ENCODE measurements at places on chromosomes 1 and 21.
A peak's percentile ranks its signal among the peaks of the same experiment; 100 is the strongest.

DNA sequence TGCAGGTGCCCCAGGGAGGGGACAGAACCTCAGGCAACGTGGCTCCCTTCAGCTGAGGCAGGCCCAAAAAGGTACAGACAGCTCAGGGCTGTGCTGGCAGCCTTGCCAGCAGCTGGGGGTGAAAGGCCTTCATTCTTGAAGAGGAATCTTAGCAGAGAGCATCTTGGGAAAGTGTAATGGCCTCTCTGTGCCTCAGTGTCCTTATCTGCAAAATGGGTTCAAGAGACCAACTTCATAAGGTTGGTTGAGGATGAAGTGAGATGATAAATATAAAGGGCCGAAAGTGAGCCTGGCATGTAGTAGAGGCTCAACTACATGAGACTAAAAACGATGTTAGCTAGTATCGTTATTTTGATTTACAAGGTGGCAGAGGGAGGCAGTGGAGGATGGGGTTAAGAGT is 26.2 kb downstream of the TMCO4 start:
- peaks cover 13% of the 10 kb centered on the region for H3K36me3 ChIP-seq
- no peaks in the 10 kb centered on the region for H3K27me3 ChIP-seq
- H3K4me1 ChIP-seq, result no peaks in the 10 kb centered on the region
- no peak overlapping the region for H3K27ac ChIP-seq
- H3K4me3 ChIP-seq, result no peak overlapping the region
- no peak for DNase-seq

DNA sequence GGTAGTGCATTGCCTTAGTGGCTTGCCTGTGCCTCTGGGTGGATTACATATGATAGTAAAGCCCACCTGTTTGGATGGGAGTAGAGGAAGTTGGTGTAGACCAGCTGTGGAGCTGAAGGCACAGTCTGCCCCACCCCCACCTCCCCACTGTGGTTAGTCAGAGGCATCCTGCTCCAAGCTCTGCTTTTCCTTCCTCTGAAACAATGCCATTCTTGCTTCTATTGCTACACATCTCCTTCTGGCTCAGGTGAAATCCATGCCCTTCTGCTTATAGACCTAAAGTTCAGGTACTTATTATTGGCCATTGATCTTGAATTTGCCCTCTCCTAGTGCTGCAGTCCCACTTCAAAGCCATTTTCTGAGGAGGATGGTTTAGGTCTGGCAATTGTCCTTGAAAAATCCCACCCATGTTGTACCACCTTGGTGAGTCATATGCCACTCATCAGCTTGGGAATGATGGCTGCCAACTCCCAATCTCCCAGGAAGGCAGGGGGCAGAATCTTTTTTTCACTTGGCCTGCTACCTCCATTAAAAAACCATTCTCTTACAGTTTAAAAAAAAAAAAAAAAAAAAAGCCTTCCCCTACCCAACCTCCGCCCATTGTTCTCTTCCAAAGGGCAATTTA is 6.7 kb upstream of the TXLNA start:
- peaks cover 9% of the 10 kb centered on the region for H3K4me1 ChIP-seq
- H3K27ac ChIP-seq, result no peak overlapping the region
- no peaks in the 10 kb centered on the region for H3K27me3 ChIP-seq
- no peak overlapping the region for H3K4me3 ChIP-seq
- peaks cover 33% of the 10 kb centered on the region for H3K36me3 ChIP-seq

- H3K27me3 ChIP-seq, result no peaks in the 10 kb centered on the region
- no peak for DNase-seq
These were observed 113.8 kb upstream of the ZC3H11B start for GRCh38 chr1:219726480-219727272.

- H3K27me3 ChIP-seq, result peaks cover 5% of the 10 kb centered on the region
- no peaks in the 10 kb centered on the region for H3K36me3 ChIP-seq
- peak; percentile 82 for DNase-seq
- no peak overlapping the region for H3K27ac ChIP-seq
These were observed 53.5 kb upstream of the CNTN2 start for GRCh38 chr1:204989266-204990058.

- no peaks in the 10 kb centered on the region for H3K4me1 ChIP-seq
- H3K36me3 ChIP-seq, result no peaks in the 10 kb centered on the region
- peaks cover 9% of the 10 kb centered on the region for H3K27me3 ChIP-seq
- no peak overlapping the region for H3K4me3 ChIP-seq
- H3K27ac ChIP-seq, result no peak overlapping the region
These were observed 508.6 kb downstream of the PTPRU start for GRCh38 chr1:29744684-29745490.

DNA sequence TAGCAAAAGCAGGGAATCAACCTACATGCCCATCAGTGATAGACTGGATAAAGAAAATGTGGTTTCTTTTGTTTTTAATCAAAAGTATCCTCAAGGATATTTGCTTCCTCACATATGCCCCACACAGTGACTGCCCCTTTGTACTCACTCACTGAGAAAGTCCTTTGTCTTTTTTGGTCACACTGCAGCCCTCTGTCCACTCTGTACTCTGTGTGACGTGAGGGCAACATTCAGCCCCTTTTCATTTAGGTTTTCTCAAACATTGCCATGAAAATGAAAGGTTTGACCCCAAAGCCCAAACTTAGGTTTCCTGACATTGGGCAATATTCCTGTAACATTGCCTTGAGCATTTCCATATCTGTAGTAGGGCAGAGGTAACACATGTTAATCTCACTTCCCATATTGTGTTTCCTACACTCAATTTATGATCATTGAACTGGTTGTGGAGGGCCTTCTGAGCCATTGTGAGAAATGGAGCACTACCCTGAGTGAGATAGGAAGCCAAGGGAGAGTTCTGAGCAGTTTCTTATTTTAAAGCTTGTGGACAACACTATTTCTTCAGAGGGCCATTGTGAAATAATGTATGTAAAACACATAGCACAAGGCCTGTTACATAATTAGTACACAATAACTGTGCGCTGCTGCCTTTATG is 501.9 kb upstream of the C1orf87 start:
- no peaks in the 10 kb centered on the region for H3K36me3 ChIP-seq
- no peaks in the 10 kb centered on the region for H3K4me1 ChIP-seq
- no peak overlapping the region for H3K4me3 ChIP-seq
- H3K27me3 ChIP-seq, result no peaks in the 10 kb centered on the region

DNA sequence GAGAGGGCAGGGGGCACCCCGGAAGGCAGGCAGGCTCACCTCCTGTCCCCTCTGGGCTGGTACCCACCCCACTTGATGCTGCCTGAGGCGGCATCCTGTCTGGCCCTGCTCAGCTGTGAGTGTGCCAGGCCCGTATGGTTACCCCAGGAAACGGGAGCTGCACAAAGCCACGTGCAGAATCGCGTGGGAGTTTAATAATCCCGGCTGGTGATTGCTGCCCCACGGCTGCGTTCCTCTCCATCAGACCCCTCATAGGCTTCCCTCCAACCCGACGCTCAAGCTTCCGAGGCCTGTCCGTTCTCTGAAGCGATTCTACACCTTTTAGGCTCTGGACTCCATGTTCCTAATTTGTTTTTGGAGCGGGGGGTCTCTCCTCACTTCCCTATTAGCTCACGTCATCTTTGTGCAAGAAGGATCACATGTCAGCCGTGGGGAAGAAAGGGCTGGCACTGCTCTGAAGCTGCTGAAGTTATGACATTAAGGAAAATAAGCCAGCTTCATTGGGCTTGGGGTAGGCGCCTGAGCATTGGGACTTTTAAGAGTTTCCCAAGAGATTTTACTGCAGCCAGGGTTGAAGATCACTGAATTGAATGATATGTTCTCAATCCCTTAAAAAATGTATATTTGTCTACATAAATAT is 1.1 kb upstream of the B3GALT5 start:
- no peak for DNase-seq
- H3K27ac ChIP-seq, result no peak overlapping the region
- H3K27me3 ChIP-seq, result peaks cover 35% of the 10 kb centered on the region
- H3K4me1 ChIP-seq, result peaks cover 7% of the 10 kb centered on the region

GRCh38 chr1:212718499-212718898 is 18.9 kb upstream of the BATF3 start:
- H3K4me3 ChIP-seq, result no peak overlapping the region
- DNase-seq, result no peak
- H3K27ac ChIP-seq, result no peak overlapping the region

DNA sequence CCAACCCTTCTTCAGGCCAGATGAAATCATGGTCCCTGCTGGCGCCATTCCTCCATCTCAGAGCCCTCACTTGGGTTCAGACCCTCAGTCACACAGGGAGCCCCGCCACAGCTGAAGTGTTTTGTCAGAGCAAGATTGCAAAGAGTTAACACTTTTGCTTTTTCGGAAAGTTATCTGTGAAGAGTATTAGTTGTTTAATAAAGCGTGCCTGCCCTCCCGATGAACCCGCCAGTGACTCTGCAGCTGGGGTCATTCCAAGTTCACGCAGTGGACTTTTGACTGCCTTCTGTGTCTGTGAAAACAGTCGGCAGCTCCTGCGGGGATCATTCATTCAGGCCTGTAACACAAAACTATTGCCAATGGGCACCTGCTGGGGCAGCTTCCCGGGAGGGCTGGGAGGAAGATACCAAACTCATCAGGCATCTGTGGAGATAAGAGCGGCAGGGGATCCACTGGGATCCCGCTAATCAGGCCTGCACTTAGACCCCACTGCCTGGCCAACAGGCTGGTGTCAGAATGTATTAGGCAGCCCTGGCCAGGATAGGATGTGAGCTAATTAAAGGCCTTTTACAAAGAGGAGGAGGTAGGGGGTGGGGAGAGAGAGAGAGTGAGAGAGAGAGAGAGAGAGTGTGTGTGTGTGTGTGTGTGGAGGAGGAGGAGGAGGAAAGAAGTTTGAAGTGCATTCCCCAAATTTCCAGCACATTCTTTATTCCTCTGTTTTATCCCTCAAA is 184.5 kb downstream of the DHRS3 start:
- no peaks in the 10 kb centered on the region for H3K27me3 ChIP-seq
- peak overlapping the region; percentile 39 for H3K27ac ChIP-seq
- H3K4me1 ChIP-seq, result peaks cover 56% of the 10 kb centered on the region
- DNase-seq, result no peak
- peaks cover 40% of the 10 kb centered on the region for H3K36me3 ChIP-seq

GRCh38 chr1:198934901-198935305 is 296.1 kb downstream of the PTPRC start:
- no peaks in the 10 kb centered on the region for H3K27me3 ChIP-seq
- H3K36me3 ChIP-seq, result peaks cover 2% of the 10 kb centered on the region
- peaks cover 34% of the 10 kb centered on the region for H3K4me1 ChIP-seq
- H3K27ac ChIP-seq, result no peak overlapping the region

DNA sequence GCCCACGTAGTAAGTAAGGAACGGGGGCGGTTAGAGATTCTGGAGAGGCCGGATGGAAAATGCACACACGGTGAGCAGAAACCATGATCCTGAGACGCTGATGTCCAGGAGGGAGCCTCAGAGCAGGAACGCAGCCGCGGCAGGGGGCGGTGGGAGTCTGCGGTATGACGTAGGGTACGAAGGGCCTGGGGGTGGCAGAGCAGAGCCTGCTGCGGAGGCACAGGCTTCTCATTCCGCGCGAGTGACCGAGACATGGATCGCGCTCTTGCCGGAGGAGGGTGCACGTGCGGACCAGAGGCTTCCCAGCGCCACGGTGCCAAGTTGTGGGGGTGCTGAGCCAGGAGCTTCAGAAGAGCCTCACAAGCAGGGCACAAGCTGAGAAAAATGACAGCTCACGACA is 176.2 kb downstream of the KIF26B start:
- no peak overlapping the region for H3K4me3 ChIP-seq
- no peaks in the 10 kb centered on the region for H3K36me3 ChIP-seq
- DNase-seq, result no peak
- peaks cover 15% of the 10 kb centered on the region for H3K4me1 ChIP-seq
- H3K27me3 ChIP-seq, result peaks cover 6% of the 10 kb centered on the region

DNA sequence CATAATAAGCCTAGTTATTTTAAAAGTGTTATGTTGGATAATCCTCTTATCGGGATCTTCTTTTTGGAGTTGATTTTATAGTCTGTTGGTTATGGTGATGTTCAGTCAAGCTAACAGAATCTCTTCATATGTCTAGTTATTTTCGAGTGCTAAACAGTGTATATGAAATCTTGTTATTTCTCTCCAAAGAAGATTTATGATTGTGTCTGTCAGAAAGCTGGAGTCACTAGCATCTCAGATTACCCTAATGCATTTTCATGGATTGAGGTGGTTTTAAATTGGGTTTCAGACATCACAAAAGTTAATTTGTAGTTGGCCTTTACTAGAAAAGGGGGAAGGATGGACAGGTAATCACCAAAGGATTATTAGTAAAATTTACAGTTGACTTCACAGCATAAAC is 13.3 kb downstream of the MAEL start:
- peaks cover 3% of the 10 kb centered on the region for H3K27me3 ChIP-seq
- peaks cover 8% of the 10 kb centered on the region for H3K4me1 ChIP-seq
- no peak overlapping the region for H3K27ac ChIP-seq
- H3K36me3 ChIP-seq, result peaks cover 2% of the 10 kb centered on the region
- H3K4me3 ChIP-seq, result no peak overlapping the region

- DNase-seq, result no peak
- H3K27me3 ChIP-seq, result peaks cover 3% of the 10 kb centered on the region
- no peak overlapping the region for H3K4me3 ChIP-seq
- no peak overlapping the region for H3K27ac ChIP-seq
- H3K36me3 ChIP-seq, result no peaks in the 10 kb centered on the region
These were observed 66.2 kb upstream of the PALMD start for GRCh38 chr1:99579691-99580172.

DNA sequence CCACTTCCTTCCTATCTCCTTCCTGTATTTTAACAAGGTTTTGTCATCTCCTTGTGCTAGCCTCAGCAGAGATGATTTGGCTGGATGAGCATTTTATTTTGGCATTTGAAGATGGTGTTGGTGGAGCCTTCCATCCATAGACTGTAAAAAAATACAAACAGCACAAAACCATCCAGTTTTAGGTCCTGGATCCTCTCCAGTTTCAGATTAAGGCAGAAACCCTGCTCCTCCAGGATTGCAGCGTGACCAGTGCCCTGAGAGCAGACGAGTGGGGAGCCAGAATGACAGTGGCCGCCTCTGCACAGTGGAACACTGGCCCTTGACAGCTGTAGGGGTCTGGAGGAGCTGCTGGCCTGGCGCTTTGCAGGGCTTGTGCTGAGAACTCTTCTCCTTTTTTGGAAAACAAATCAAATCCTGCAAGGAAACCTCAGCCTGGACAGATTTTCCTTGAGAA is 72.2 kb upstream of the GADD45A start:
- H3K27me3 ChIP-seq, result peaks cover 8% of the 10 kb centered on the region
- no peaks in the 10 kb centered on the region for H3K36me3 ChIP-seq
- H3K27ac ChIP-seq, result no peak overlapping the region
- H3K4me3 ChIP-seq, result no peak overlapping the region
- no peak for DNase-seq
- H3K4me1 ChIP-seq, result peaks cover 2% of the 10 kb centered on the region

DNA sequence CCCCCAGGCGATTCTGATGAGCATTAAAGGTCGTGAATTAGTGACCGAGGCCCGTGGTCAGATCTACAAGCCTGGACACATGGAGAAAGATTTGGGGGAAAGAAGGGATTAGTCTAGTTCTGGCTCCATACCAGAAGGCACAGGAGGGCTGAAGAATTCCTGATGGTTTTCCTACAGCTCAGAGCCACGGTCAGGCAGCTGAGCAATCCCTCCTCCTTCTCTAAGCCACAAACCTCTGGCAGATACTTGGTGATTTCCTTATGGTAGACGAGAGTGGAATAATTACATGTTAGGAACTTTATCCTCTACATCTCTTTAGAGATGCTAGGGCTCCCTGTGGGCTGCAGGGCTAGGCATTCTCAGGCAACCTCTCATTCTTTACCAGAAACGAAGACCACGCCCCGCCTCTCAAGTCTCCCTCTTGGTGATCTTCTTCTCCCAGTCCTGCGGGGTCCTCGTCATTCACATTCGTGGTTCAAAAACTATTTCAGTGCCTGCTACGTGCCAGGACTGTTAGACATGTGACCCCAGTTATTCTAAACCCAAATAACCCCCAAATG is 20.5 kb upstream of the ZBTB18 start:
- H3K27ac ChIP-seq, result no peak overlapping the region
- H3K27me3 ChIP-seq, result no peaks in the 10 kb centered on the region
- H3K4me1 ChIP-seq, result no peaks in the 10 kb centered on the region
- H3K4me3 ChIP-seq, result no peak overlapping the region

Data from activated CD4-positive, alpha-beta T cell treated with anti-CD3 and anti-CD28 coated beads for 36 hours (primary cell).